ENCODE measurements at places on chromosomes 7 and 10.

- DNase-seq = no peak
These were observed 6.3 kb upstream of the SEMA3A start for GRCh38 chr7:84200859-84201258.

- DNase-seq = no peak
These were observed 101.6 kb upstream of the TNS3 start for GRCh38 chr7:47683485-47683898.

DNA sequence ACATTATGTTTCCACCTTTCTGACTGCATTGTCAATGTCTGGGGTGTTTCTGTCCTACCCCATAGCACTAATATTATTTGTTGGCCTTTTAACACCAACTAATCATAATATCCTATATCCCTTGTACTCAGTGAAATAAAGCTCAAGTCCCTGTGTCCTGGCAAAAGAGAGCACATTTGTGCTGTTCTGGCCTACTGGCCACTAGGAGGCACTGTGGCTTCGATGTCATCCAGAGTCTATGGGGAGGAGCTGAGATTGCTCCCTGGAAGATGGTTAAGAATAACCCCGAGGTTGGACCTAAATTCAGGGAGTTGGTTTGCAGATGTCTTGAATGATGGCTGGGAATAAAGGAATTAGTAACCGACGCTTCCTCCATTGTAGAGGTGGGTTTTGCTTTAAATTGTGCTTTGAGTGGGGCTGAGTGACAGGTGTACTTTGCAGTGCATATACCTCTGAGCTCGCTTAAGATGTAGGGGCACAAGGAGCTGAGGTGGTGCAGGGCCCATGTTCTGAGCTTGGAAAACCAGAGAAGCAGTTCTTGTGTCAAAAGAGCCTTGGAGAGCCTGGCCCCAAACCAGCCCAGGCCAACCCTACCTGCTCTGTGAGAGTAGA is 191.2 kb upstream of the PRSS1 start:
- DNase-seq = no peak

GRCh38 chr7:151232917-151233701 is 826 bp downstream of the CHPF2 start:
- no peak for DNase-seq

DNA sequence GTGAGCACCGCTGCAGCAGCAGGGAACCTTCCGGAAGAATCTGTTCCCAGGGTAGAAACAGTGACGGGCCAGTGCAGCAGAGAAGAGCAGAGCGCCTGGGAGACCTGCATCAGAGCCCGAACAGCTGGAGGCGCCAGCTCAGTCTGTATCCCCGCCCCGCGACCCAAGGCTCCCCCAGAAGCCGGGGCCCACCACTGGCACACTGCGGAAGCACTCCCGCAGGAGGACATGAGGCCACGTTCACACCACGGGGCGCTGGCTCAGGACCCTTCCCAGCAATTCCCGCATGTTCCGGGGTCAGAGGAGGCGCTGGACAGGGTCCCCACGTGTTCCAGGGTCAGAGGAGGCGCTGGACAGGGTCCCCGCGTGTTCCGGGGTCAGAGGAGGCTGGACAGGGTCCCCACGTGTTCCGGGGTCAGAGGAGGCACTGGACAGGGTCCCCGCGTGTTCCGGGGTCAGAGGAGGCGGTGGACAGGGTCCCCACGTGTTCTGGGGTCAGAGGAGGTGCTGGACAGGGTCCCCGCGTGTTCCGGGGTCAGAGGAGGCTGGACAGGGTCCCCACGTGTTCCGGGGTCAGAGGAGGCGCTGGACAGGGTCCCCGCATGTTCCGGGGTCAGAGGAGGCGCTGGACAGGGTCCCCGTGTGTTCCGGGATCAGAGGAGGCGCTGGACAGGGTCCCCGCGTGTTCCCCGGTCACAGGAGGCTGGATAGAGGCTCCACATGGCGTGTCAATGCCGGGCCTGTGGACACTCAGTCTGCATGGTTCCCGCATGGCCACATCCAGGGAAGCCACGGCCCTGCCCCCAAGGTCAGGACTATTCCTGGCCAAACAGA is 117.6 kb downstream of the MAD1L1 start:
- DNase-seq = no peak

DNA sequence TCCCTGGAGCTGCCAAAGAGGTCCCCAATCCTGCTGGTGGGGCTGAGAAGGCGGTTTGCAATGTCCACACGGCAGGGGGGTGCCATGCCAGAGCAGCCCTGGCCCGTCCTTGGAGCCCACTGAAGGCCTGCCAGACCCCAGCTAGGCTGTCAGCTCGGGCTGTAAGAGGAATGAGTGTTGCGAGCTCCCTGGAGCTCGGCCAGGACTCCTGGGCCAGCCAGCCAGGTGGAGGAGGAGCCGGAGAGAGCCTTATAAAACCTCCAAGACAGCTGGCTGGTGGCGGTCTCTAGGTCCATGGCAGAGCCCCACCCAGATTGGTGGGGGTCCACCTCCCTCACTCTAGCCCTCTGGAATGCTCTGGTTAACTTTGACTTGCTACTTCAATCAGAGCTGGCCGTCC is 55.1 kb upstream of the CALN1 start:
- DNase-seq = no peak

DNA sequence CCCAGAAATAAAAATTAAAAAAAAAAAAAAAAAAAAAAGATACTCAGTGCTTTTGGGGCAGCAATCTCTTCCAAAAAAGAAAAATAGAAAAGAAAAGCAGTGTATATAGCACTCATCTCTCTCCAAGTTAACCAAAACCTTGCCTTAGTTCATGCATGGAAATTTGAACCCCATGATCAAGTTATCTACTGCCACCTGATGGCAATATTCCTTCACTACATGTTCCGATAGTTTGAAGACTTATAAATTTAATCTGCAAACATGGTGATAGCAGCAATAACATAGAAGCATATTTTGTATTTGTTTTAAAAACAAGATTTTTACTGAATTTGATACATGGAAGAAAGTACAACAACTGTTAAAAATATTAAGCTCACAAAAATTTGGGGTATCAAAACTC is 48.6 kb upstream of the SLIT1 start:
- DNase-seq = no peak

DNA sequence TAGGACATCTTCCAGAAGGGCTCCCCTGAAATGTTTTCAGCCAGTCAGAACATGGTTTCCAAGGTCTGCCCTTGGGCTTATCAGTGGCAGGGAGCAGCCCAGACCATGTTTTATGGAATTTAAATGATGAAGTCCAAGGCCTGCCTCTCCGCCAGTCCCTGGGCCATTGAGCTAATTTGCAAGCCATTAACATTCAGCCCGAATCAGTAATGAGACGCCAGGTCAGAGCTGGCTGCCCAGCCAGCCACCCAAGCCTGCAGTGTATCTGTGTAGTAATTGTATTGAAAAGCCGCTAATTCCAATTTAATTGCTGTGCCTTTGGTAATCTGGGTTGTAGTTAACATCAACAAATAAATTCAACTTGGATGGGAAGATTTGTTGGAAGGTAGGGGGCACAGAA is 131.4 kb downstream of the PAXIP1 start:
- no peak for DNase-seq

GRCh38 chr10:62772186-62772974 is 32.1 kb upstream of the ADO start:
- no peak for DNase-seq

DNA sequence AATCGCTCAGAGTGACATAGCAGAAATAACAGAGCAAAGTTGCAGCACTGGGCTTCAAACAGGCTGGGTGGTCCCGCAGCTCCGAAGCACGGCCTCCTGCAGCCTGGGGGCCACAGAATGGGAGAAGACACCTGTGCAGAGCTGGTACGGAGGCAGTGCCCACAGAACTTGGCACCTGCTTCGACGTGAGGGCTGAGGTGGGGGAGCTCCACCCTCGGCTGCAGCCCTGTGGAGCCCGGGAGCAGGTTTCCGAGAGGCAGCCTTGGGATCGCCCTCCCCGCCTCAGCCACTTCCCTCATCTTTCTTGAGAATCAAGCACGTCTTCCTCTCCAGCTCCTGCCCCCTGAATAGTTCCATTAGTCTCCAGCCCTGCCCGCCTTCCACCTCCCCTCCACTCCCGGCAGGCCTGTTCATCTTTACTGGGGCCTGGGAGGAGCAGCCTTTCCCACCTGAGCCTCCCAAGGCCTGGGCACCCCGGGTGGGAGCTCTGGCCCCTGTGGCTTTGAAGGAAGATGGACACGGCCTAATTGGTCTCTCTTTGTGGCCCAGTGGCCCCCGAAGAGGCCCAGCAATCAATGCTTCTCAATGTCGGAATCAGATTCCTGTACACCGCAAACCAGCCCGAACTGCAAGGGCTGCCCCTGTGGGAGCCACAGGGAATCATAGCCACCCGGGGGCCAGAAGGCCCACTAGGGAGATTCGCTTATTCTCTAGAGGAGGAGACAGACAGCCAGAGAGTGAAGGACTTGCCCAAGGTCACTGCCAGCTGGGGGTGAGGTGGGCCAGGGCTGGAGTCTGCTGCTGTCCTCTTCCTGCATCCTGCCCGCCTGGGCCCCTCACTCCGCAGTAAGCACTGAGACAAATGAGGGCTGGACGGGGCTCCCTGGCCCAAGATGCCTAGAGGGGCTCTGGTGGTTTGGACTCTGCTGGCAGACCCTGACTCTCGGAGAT is 17.0 kb upstream of the PCBD1 start:
- DNase-seq = no peak
